Lung (tissue), 17 donors: ENCODE measurements at places on chromosomes 4 and X. TPM values are rescaled to one million over a fixed set of nuclear protein-coding genes. Genes with fewer than 3 reads are reported as not detected.

GRCh38 chr4:119493419-119493818 lies 135.2 kb downstream of the PDE5A start:
- H3K27ac ChIP-seq, result no peak overlapping the region
- peaks cover 23% of the 10 kb centered on the region for H3K36me3 ChIP-seq
- H3K4me3 ChIP-seq, result no peak overlapping the region
- no peaks in the 10 kb centered on the region for H3K27me3 ChIP-seq
- H3K4me1 ChIP-seq, result no peaks in the 10 kb centered on the region
- DNase-seq, result peak; percentile 45

GRCh38 chr4:3729882-3730226 lies 36.3 kb upstream of the ADRA2C start:
- no peaks in the 10 kb centered on the region for H3K4me1 ChIP-seq
- no peak for DNase-seq
- no peaks in the 10 kb centered on the region for H3K36me3 ChIP-seq
- no peak overlapping the region for H3K27ac ChIP-seq
- H3K27me3 ChIP-seq, result peaks cover 31% of the 10 kb centered on the region

GRCh38 chr4:122914938-122915337 lies 7.5 kb downstream of the NUDT6 start:
- no peak overlapping the region for H3K27ac ChIP-seq
- no peaks in the 10 kb centered on the region for H3K4me1 ChIP-seq
- H3K27me3 ChIP-seq, result no peaks in the 10 kb centered on the region
- no peak overlapping the region for H3K4me3 ChIP-seq
- DNase-seq, result no peak
- no peaks in the 10 kb centered on the region for H3K36me3 ChIP-seq

DNA sequence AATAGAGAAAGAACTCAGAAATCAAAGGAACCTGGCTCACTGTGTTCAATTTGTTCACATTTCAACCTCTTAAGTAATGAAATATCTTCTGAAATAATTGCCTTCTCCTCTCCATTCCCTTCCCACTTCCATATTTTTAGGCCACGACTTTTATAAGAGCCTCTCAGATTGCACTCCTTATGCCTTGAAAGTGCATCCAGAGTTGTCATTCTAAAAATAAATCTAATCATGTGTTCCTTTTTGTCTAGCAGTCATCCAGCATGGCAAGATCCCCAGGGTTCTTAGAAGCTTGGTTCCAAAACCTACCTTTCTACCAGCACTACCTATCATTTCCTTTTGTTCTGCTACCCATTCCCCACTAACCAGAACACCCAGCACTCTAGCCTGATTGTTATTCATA lies 42.4 kb upstream of the RPA4 start:
- H3K27me3 ChIP-seq, result peaks cover 14% of the 10 kb centered on the region
- H3K27ac ChIP-seq, result no peak overlapping the region
- no peaks in the 10 kb centered on the region for H3K36me3 ChIP-seq
- no peak for DNase-seq

The COL4A6 gene
- total RNA-seq, result 16.7 TPM
